Foreskin fibroblast (primary cell): ENCODE measurements at places on chromosomes 11 and 22.

DNA sequence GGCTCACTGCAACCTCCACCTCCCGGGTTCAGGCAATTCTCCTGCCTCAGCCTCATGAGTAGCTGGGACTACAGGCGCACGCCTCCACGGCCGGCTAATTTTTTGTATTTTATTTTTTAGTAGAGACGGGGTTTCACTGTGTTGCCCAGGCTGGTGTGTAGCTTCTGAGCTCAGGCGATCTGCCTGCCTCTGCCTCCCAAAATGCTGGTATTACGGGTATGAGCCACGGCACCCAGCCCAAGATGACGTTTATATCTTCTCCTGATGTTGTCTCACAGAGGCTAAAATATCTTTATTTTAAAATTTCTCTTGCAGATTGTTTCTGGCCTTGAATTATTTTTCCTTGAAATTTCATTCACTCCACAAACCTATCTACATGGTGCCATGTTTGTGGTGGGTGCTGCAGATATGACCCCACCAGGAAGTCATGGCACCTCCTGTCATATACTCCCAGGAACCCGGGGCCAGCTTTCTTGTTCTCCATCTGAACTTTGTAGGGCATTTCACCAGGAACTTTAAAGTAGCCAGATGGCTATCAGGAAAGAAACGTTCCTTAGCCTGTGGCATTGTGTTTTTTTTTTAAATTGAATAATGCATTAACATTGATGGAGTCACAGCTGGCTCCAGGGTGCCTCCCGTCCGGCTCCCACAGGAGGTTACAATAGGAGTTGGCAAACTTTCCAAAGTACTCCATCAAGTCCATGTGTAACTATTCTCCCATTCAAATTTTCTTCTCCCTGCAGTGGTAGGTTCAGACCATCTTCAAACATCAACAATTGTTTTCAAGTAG is 42.0 kb upstream of the LIPT2 start:
- no peak for DNase-seq

DNA sequence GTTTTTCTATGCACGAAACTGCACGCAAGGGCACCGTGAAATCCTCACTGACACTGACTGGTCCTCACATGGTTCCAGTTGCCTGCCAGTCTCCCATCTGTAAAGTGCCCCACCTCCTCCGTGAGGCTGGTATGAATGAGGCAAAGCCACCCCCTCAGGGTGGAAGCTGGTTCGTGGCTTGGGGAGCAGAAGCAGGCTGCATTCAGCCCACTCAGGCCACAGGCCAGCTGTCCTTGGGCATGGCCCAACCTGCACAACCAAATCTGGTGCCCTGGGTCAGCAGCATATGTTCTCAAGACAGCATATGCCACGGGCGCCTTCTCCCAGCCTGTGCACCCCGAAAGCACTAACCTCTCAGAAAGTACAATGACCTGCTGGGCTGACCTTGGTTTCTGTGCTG is 29.3 kb downstream of the SERPINH1 start:
- DNase-seq: no peak

DNA sequence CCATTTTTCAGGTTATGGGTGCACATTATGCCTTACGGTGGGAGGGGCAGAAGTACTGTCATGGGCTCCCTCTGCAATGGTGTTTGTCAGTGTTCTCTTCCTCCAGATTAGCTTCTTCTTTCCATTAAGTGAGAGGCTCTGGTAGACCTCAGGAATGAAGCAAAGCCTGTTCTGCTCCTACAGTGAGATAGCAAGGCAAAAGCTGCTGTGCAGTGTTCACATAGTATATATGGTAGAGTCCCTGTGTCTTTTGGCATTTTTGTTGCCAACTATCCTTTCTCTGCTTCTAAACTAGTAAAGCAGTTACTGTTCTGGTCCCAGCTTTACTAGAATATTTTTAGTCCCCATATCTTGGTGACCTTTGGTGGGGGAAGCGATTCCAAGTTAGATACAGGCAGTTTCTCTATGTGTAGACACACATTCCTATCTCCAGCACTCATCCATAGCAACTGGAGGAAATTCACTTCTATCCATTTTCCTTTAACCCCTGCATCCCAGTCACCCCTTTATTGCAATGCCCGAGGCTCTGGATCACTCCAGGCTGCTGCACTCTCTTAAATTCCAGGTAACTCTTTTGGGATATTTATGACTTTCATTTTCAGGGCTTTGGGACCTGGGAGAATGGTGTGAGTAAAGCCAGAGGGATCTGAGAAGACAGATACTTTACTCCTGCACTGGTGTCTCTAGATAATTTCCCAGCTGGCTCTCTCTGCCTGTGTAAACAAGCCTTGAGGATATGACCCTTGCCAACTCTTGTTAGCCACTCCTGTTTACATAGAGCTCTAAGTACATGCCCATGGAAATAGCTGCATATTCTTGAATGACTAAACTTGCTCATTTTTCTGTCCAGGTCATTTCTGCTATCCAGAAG is 3.9 kb upstream of the TRIM34 start:
- DNase-seq: peak; percentile 84

GRCh38 chr11:11722861-11723260 is 101.1 kb upstream of the GALNT18 start:
- no peak for DNase-seq

DNA sequence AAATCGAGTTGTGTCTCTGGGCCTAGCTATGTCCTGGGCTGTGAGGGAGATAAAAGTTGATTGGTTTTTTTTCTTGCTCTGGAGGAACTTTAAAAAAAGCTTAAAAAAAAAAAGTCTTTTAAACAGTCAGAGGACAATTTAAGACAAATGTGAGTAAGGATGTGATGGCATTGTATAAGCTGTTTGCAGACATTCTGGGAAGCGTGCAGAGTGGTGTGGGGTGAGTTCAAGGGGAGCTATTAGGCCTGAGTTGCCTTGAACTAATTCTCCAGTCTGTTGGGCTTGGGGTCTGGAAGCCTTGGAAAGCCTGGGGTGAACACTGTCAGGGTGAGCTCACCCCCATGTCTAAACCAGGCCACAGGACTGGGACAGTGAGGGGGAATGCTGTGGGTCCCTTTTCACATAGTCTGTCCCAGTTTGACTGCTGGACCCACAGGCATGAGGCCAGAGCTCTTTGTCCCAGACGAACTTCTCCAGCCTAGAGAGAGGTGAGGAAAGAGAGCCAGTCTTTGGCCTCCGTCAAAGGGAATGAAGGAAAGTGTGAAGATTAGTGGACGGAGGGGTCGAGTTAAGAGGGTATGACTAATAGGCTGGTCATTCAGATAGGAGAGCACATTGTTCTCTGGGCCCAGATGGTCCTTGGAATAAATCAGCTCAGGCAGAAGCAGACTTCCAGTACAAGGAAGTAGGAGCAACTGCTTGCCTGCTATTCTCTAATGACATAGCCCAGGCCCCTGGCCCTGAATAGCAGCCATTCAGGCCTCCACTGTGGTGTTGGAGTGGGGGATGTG is 76.4 kb upstream of the NNMT start:
- peak; percentile 94 for DNase-seq

DNA sequence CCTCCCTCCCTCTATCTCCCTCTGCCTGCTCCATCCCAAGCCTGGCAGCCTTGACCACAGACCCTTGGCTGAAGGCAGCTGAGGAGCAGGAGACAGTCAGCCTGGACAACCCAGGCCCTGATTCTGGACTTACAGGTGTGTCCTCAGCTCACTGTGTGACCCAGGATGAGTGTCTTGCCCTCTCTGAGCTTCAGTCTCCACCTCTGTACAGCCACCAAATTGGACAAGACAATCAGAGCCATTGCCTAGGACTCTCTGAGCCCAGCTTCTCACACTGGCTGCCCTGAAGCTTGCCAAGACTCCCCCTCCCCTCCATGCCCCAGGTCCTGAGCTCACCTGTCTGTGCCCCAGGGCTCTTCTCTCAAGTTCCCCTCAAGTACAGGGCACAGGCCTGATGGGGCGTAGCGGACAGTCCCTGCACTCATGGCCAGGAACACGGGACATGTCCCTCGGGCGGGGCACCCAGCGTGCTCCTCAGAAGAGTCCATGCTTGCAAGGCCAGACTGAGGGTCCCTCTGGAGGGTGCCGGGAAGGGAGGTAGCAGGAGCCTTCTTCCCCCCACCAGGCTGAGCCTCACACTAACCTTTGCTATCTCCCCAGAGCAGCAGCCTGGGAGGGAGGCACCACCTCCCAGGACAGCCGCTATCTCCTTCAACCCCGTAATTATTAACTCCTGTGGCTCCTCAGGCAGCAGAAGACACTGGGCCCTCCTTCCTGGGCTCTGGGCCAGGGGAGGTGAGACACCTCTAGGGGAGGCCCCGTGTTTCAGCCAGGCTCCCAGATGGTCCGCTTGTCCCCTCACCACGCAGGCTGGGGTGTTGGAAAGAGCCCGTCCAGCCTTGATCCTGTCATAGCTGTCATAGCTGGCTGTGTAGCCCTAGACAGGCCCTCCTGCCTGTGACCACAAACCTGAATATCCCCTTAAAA is 2.6 kb upstream of the RAB3IL1 start:
- no peak for DNase-seq

GRCh38 chr11:47148903-47149531 is 27.7 kb downstream of the ARFGAP2 start:
- no peak for DNase-seq

DNA sequence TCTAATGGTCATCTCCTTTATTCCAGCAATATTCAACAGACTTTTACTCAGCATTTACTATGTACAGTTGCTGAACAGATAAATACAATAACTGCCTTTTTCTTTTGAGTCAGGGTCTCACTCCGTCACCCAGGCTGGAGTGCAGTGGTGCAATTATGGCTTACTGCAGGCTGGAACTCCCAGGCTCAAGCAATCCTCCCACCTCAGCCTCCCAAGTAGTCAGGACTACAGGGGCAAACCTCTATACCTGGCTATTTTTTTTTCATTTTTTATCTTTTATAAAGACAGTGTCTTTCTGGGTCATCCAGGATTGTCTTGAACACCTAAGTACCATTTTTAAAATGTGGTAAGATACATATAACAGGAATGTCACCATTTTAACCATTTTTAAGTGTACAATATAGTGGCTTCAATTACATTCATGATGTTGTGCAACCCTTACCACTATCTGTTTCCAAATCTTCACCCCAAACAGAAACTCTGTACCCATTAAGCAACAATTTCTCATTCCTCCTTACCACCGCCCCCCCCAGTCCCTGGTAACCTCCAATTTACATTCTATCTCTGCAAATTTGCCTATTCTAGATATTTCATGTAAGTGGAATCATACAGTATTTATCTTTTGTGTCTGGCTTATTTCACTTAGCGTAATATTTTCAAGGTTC is 67.8 kb downstream of the MIAT start:
- peak; percentile 14 for DNase-seq

DNA sequence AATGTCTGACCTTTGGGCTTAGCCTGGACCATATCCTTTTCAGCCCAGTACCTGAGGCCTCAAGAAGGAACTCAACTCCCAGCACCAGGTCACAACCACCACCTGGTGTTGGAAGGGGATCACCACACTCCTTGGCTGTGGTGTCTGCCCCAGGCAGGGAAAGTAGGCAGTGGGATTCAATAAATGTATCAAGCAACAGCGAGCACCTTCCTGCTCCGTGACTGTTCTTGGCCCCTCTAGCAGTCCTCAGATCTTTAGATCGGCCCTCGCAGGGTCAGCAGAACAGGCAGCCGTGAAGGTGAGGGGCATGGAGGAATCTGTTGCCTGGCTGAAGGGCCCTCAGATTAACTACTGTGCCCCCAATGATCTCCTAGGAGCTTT is 15.9 kb downstream of the ARFGAP2 start:
- no peak for DNase-seq

DNA sequence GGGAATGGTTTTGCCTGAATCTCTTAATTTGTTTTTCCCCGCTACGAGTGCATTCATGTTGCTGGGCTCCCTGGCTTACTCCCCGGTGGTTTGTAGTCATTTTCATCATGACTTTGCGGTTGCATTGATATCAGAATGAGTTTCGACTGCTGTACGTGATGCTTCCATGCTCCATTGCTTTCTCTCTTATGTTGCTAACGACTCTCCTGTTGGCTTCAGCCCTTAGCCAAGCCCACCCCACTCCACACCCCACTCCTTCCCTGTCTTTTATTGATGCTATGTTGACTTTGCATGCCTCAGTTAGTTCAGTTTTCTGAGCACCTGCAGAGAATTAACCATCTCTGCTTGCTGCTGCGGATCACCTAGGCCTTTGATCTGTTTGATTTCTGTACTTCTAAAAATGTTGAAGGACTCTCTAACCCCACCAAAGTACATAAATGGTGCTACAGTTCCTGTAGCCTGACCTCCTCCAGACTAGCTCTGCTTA is 65.3 kb downstream of the ARFGAP2 start:
- no peak for DNase-seq

GRCh38 chr11:112058103-112058502 is 15.7 kb downstream of the PIH1D2 start:
- no peak for DNase-seq

DNA sequence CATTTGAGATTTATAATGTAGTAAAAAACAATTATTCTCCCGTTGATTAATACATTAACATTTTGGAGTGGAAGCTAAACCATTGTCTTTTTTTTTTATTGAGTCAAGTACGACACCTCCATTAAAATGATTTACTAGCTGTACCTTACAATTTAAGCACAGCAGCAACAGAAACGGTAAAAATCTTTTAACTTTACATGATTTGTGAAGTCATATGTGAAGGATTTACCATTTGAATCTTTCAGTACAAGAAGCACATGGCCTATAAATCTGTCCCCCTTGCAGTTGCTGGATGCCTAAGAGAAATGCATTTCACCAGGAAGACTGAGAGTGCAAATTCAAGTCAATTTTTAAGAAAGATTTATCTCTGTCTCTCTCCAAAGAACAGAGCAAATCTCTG is 324.6 kb downstream of the CADM1 start:
- DNase-seq: no peak

DNA sequence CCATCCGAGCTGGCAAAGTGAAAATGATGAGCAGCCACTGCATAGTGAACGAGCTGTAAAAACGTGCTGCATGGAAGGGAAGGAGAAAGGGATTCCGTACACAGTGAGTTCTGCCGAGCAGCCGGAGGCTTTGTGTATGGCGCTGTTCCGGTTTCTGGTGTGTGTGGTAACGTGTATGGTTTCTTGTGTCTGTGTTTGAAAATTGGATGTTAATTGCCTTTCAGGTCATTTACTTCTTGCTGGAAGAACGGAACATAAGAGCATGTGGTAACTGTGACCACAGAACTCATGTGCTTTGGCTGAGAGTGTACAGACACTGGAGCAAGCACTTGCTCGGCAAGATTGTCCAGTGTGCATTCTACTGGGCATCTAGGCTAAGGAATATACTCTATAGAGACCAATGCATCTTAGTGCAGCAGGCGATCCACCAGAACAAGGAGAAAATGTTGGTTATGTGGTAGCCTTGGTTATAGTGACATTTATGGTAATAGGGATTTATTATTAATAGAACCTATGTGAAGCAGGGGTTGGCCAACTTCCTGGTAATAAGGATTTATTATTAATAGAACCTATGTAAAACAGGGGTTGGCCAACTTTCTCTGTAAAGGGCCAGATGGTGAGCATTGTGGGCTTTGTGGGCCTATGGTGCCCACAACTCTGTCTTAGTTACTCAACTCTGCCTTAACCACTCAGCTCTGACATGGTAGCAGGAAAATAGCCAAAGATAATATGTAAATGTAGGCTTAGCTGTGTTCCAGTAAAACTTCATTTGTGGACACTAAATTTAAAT is 49.2 kb downstream of the GRAMD1B start:
- DNase-seq: no peak
